Stimulated activated CD8-positive, alpha-beta memory T cell treated with anti-CD3 and anti-CD28 coated beads, Interleukin-15, amount 100 ng/mL, for 48 hours (primary cell): ENCODE measurements at places on chromosomes 7 and 10.
A peak's percentile ranks its signal among the peaks of the same experiment; 100 is the strongest.

DNA sequence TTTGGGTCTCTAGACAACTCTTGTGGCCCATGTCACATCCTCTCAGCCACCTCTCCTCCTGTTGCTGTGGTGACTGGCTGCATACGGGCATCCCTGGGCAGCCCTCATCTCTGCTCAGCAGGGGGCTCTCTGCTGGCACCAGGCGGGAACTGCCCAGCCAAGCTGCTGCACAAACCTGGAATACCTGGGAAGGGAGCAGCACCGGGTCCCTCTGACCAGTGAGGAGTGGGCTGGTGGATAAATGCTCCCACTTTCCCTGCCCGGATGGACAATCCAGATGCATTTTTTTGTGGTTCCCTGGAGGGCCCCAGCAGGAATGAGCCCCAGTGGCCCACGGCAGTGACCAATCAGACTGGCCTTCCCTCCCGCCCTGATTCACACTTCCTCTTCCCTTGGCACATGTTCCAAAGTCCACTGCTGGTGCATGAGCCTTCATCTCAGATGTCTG is 21.9 kb downstream of the GRID1 start:
- DNase-seq: no peak

GRCh38 chr7:125218076-125218475 is 288.5 kb upstream of the POT1 start:
- DNase-seq: no peak

GRCh38 chr7:140192620-140193019 is 15.8 kb upstream of the KDM7A start:
- DNase-seq: no peak

DNA sequence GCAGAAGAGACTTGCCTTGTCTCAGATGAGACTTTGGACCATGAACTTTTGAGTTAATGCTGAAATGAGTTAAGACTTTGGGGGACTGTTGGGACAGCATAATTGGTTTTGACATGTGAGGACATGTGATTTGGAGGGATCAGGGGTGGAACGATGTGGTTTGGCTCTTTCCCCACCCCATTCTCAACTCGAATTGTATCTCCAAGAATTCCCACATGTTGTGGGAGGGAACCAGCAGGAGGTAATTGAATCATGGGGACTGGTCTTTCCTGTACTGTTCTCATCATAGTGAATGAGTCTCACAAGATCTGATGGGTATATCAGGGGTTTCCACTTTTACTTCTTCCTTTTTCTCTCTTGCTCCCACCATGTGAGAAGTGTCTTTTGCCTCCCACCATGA is 229.7 kb upstream of the KCND2 start:
- no peak for DNase-seq

DNA sequence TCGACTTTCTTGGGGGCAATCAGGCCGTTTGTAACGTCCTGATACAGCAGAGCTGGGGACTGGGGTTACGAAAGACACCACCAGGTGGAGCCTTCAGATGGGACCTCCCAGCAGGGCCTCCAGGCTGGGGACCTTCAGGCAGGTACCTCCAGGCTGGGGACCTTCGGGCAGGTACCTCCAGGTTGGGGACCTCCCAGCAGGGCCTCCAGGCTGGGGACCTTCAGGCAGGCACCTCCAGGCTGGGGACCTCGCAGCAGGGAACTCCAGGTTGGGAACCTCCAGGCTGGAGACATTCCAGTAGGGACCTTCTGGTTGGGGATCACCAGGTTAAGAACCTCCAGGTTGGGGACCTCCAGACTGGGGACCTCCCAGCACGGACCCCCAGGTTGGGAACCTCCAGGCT is 23.5 kb upstream of the GPR146 start:
- DNase-seq: no peak

DNA sequence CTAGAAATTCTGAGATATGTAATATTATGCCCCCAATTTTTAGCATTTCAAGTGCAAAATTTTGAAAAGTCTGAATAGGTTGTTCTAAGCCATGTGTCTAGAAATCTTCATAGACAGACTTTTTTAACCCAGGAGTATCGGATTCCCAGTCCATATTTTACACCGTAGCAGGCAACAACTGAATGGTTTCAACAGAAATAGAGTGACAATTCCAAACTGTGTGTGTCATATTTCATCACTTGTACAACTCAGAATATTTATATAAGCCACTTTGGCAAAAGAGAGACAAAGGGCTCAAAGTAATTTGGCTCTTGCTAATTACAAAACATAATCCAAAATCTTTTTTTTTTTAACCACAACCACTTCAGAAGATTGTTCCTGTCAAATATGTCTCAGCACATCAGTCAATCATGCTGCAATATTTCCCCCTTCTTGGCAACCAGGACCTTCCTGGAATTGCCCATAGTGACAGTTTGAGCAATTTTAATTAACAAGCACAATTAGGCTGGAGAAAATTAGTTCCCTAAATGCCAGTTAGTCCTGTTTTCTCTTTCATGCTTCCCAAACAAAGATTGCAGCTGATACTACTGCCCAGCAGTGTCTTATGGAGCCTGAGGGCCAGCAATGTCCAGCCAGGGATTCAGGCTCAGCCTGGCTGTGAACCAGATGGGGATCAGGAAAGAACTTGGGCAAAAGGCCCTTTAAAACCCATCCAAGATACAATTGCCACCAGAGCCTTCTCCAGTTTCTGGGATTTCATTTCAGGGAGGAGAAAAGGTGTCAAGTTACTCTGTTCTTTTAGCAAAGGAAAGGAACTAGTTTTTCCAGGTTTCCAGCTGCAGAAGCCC is 533.3 kb upstream of the GHITM start:
- DNase-seq: no peak

GRCh38 chr7:29771081-29771816 is 35.1 kb upstream of the WIPF3 start:
- no peak for DNase-seq

DNA sequence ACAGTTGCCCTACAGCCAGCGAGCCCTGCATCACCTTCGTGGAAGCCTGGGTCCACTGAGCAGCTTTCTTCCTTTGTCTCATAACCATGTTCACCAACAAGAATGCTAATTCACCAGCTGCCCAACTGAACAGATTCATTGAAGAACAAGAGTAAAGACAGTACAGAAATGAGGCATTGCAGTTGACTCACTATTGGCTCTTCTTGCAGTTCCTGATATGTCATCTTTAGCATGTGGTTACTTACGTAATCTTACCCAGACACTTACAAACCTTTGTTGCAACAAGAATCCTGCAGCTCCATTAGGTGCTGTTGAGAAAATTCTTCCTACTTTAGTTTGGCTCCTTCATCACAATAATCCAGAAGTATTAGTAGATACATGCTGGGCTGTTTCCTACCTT is 174.0 kb upstream of the TPK1 start:
- no peak for DNase-seq

- no peak for DNase-seq
These were observed 12.5 kb downstream of the PRF1 start for GRCh38 chr10:70589762-70590654.

- no peak for DNase-seq
These were observed 134.9 kb upstream of the ADARB2 start for GRCh38 chr10:1872151-1872726.

DNA sequence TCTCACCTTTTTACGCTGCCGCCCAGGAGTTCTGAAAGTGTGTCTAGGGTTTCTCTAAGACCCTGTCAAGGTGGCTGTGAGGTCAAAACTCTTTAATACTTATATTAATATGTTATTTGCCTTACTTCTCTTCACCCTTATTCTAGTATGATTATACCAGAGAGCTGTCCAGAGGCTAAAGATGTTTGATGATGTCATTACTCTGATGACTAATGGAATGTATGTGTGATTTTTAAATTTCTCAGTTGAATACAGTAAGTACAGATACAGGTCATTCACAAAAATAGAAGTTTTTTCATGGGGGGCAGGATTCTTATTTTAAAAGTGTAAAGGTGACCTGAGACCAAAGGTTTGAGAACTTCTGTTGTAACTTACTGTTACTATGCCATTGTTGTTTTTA is 150.6 kb upstream of the FOXP2 start:
- DNase-seq: no peak

DNA sequence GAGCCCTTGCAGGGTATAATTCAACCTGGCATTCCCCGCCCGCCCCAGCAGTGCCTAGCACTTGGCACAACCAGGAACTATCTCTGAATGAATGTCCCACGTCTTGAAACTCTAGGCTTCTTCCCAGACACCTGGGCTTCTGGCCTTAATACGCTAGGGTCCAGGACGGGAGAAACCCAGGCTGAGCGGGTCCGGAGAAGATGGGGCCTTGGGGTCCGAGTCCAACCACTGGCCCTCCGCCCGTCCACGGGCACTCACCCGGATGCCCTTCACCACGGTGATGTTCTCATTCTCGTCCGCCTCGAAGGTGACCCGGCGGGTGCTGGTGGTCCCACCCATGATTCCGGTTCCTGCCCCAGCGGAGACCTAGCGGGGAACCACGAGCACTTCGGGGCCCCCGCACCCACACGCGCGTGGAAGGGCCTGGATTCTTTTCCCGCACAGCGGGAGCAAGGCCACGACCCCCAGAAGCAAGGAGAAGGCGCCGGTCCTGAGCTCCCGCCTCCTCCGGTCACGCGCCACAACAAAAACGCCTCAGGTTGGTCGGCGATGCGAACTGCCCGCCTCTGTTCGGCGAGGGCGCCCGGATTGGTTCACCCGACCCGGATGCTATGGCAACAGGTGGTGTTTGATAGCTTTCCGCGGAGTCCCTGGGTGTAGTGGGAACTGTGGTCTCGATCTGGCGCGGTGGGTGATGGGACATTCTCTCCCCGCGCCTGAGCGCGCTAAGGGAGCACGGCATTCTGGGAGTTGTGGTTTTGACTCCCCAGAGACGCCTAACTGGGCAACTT is at the start of gene CHCHD3:
TSS of gene CHCHD3 (minus strand) at position 492 of the 791 bp plus-strand sequence. CDS start at position 339, 153 bp downstream.
- peak; percentile 94 for DNase-seq

GRCh38 chr7:11831736-11832495 is at the start of gene THSD7A:
TSS of gene THSD7A (minus strand) at chr7:11832198. CDS start at chr7:11831946, 252 bp downstream.
- no peak for DNase-seq

DNA sequence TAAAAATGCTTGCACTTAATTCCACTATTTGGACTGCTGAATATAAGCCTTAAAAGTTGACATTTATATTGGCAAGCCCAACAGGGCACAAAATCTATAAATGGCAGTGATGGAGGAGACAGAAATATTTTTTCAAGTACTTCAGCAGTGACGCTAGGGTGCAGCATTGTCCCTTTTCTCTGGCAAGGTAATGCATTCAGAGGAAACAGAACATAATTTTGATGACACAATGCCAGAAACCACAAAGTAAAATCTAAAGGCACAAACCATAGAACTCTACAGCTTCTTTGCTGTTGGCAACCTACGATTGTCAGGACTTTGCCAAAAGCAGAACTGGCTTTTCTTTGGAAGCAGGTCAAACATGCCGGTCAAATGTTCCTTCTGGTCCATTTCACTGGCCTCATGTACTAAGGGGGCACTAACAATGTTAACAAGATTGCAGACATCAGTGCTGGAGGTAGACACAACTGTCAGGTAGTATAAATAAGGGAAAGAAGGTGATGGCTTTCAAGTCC is 30.9 kb upstream of the FAM133B start:
- peak; percentile 56 for DNase-seq

GRCh38 chr10:130900441-130901160 is 410.9 kb downstream of the TCERG1L start:
- DNase-seq: no peak
